Cortex of kidney (tissue), 1 donor: ENCODE measurements at places on chromosomes 11 and 22.

GRCh38 chr22:25494774-25495173, 69.7 kb upstream of the GRK3 start:
- DNase-seq = no peak

GRCh38 chr11:1303973-1304372, 5.5 kb downstream of the TOLLIP start:
- no peak for DNase-seq

DNA sequence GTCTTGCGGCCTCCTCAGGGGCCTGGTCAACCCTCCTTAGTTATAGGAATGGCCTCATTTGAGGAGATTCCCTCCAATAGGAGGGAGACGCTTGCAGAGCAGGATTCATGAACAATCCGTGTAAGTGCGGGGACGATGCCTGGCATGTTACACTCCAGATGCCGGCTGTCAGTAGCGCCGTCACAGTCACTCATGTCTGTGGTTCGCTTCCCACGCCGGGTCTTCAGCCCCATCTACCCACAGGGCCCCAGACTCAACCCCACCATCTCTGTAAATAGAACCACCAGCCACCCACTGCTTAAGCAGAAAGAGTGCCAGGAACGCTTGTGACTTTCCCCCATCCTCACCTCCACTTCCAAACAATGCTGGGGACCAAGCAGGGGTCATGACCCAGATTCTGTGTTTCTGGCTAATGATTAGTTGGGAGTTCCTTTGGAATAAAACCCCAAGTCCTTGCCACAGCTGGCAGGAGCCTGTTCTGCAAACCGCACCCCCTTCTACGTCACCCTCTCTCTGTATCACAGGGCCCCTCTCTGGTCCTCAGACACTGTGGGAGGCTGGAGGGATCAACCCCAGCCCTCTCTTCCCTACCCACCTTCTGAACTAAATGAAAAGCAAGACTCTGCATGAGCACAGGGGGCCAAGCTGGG, 38.8 kb upstream of the TOLLIP start:
- no peak for DNase-seq

- no peak for DNase-seq
These were observed 272.3 kb upstream of the RAG2 start for GRCh38 chr11:36870361-36870760.

DNA sequence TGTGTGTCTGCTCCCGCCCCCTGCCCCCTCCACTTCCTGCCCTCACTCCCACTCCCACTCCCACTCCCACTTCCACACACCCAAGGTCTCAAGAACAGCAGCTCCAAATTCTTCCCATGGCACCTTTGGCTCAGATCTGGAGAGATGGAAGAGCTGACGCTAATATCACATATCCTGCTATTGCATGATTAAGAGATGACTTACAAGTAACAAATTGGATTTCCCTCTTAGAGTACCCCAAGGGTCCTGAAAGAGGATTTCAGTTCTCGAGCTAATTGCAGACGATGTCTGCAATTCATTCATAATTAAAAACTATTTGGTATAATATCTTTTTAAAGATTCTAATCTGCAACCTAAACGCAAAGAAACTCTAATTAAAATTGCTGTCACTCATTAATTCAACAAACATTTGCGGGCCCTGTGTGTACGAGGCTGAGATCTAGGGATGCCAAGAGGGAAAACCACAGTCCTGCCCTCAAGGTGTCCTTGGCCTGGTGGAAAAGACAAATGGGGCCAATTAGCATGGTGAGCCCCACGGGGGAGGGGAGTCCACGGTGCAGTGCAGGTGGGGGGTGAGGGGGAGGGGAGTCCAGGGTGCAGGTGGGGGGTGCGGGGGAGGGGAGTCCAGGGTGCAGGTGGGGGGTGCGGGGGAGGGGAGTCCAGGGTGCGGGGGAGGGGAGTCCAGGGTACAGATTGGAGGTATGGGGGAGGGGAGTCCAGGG, 50.3 kb downstream of the CELSR1 start:
- no peak for DNase-seq

DNA sequence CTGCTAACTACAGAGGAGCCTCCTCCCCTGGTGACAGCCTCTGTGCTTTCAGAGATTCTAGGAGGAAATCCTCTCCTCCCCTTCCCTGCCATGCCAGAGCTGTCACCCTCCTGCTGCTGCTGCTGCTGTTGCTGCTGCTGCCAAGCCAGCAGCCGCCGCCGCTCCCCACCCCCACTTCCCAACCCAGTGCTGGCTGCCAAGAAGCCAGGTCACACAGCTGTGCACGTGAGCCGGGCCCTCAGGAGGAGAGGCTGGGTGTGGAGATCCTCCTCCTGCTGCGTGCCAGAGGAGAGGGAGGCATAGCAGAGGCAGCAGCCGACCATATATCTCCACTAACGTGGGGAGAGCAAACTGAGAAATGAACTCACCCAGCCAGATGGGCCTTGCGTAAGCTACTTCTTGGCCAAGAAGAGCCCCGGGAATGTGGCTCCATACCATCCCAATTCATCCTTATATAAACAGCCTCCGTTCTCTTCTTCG, 12.4 kb downstream of the CRY2 start:
- DNase-seq = peak; percentile 24
